ENCODE measurements at places on chromosomes 5 and 9.

GRCh38 chr5:124889486-124889825 is 143.0 kb upstream of the ZNF608 start:
- no peak for DNase-seq

DNA sequence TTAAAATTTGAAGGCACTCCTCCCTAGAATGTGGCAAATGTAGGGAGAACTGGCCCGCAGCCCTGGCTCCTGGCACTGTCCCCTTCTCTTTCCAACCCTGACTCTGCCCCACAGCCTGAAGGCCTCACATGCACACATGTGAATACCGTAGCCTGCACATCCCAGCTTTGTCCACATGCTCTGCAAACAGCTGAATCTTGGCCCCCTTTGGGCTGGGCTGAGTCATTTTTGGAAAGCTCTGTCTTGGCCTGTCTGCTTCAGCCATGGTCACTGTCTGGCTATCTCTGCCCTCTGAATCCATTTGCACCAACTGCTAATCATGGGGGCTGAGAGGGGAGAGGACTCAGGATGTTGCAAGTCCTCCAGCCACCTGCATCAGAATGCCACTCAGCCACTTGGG is 22.1 kb upstream of the GALNT10 start:
- DNase-seq: no peak

DNA sequence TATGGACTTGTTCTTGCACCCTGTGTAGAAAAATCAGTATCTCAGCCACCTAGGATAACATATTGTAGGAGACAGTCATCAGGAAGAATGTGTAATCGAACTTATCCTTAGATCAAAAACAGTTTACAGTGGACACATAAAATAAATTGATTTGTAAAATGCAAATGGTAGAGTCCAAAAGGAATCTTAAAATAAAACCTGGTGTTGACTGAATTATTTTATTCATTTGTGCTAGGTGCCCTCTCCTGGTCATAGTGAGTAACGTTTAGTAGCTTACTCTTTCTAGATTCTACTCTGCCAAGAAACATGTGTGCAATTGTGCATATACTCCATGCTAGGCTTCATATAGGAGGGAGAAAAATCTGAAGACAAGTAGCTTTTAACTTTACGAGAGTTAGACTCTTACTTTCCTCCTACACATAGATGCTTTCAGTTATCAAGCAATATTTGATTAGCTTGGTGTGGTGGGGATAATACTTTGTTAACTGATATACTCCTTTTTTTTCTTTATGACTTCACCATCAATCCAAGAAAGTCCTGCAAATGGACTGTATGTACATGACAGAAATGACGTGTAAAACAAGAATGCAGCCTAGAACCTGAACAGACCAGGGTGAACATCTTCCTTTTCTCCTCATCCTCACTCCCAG is 23.7 kb upstream of the LOX start:
- peak; percentile 44 for DNase-seq

DNA sequence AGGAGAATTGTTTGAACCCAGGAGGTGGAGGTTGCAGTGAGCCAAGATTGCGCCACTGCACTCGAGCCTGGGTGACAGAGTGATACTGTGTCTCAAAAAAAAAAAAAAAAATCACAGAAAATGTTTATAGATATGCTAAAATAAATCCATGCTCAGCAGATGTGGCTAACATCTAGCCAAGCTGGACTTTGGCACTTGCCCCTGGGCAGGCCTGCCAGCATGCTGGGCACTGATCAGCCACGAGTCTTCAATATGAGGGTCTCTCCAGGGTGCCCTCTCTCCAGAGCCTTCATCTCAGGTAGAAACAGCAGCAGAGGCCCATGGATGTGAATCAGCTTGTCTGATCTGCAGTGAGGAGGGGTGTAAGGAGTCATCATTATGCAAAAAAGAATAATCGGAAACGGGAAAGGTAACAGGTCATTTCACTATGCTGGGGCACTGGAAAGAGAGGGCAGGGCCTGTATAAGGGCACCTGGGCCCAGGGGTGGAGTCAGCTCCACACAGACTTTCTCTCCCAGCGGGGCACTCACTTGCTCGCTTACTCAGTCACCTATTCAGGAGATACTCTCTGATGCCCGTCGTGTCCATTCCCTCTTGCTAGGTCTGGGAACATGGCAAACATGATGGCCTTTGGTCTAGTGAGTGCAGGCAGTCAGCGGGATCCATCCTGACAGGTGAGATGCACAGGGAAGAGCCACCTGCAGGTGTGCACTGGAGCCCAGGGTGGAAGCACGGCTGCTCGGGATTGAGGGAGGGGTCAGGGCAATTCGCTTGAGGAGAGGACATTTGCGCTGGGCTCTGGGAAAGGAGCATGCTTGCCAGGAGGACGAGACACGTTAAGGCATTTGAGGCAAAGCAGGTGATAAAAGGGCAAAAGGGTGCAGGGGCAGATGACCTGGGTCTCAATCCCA is 17.1 kb downstream of the RNF44 start:
- no peak for DNase-seq

DNA sequence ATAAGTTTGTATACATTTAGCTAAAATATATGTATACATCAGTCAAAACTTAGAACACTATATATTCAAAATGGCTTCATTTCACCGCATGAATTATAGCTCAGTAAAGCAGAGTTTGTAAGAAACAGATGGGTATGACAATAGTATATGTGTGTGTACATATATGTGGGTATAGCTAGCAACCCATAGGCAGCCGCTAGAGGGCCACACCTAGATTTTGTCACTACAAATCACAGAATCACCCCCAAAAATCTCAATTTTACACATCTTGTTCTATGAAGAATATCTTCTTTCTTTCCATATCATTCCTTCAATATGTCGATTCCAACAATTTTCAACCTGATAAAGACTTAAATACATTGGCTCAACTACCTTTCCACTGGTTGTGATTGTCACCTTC is 357.8 kb upstream of the CCNG1 start:
- peak; percentile 3 for DNase-seq

- peak; percentile 20 for DNase-seq
Measured at GRCh38 chr9:126326228-126327005, at the start of gene MVB12B. MVB12B (plus strand) TSS chr9:126326829; CDS start chr9:126326930, 101 bp downstream.

- DNase-seq: no peak
Measured at GRCh38 chr5:148540647-148541046, 113.7 kb downstream of the HTR4 start.

- DNase-seq: peak; percentile 71
Measured at GRCh38 chr5:175866377-175866907, 4.9 kb upstream of the CPLX2 start.

GRCh38 chr5:133331941-133332340 is 280.1 kb downstream of the HSPA4 start:
- DNase-seq: no peak

DNA sequence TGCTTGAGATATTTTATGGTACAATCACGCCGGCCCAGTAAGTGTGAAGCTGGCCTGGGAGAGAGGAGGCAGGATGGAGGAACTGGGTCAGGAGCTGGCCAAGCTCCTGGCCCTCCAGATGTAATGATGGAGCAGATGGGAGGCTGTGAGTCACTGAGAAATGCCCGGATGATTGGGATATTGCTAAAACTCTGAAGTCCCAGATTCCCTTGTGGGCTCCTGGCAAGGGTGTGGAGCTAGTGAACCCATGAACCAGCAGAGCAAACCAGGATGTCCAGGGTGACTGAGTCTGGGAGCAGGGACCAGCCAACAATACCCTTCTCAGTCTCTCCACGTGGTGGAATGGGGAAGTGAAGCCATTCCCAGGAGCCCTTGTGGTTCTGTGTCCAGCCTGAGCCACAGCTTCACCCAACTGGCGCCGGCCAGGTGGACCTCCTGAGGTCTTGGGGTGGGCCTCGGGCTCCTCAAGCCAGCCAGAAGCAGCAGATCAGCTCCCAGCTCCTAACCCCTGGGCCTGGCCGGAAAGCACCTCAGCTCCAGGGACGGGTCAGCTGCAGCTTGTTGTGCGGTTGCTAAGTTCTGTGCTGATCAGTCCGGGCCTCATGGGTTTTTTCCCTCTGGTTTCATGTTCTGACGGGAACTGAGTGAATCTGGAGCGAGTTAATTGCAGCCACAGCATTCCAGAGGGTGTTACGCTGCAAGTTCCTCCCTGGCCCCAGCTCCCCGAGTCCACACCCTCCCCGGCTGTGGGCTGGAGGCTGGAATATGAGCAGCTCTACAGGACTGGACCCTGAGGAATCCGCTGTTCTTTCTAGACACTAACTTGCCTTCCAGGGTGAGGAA is 37.6 kb downstream of the DUSP1 start:
- no peak for DNase-seq

- DNase-seq: no peak
Measured at GRCh38 chr5:98110282-98110691, 663.2 kb upstream of the RGMB start.

GRCh38 chr9:89446261-89446960 is 51.5 kb downstream of the SEMA4D start:
- no peak for DNase-seq

DNA sequence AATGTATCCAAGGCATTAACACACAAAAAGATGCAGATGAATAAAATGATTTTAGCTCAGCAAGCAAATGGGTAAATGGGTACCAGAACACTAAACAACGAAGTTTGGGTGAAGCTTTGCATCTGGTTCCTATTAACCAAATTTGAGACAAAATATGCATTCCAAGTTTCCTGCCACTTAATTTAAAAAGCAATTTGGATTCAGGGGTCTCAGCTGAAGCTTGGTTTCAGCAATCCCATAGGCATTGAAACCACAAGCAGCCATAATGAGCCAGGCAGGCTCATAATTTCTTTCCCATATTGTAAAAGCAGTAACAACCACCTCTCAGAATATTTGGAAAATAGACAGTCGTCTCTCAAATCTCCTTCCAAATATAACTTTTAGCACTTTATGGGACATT is 138.9 kb downstream of the NXNL2 start:
- DNase-seq: no peak

GRCh38 chr5:17436761-17437221 is 61.2 kb upstream of the TAF11L2 start:
- no peak for DNase-seq

- no peak for DNase-seq
Measured at GRCh38 chr9:79661279-79661678, 89.5 kb downstream of the TLE4 start.

- DNase-seq: no peak
Measured at GRCh38 chr5:149801307-149801990, 71.3 kb downstream of the PPARGC1B start.
